ENCODE measurements at places on chromosomes 7 and 10.

- no peak for DNase-seq
Measured at GRCh38 chr7:155729847-155730246, 82.4 kb downstream of the SHH start.

DNA sequence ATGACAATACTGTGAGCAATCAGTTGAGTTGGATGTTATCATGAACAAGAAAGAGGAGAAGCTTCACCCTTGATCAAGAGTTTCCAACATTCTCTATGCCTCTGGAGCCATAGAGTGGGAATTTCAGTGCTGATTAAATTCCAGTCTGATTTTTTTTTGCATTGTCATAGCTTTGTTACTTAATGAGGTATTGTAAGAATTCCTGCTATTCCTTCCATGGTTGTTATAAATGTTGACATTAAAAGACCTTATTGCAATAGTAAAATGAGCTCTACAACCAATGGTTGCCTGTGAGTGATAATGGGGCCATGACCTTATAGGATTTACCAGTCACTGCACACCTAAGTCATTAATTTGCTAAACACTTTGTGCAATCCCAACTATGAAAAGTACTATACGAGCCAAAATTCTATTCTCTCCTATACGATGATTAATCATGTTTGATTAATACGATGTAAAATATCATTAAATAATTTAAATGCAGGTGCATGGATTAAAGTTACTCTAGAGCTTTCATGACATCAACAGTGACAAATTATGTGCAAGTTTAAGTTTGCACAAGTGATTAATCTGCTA is 353.2 kb upstream of the KLF6 start:
- peak; percentile 16 for DNase-seq

GRCh38 chr7:16758631-16759611 is 5.4 kb downstream of the TSPAN13 start:
- DNase-seq, result no peak

DNA sequence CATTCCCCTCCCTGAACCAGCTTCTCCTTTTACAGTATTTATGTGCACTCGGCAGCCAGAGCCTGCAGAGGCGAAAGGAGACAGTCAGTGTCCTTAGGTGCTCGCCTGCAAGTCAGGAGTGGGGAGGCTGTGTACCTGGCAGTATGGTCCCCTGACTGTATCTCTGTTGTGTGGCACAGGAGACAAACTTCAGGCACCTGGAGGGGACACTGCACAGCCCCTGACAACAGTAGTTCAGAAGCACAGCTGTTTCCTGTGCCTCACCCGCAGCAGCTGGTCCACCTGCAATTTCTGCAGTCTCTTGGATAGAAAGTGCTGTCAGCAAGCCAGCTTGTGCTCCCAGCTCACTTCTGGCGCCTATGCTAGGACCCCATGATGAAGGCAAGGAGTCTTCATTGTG is 73.4 kb upstream of the LAMB4 start:
- no peak for DNase-seq
